ENCODE measurements at places on chromosomes 11 and 22.
A peak's percentile ranks its signal among the peaks of the same experiment; 100 is the strongest.

DNA sequence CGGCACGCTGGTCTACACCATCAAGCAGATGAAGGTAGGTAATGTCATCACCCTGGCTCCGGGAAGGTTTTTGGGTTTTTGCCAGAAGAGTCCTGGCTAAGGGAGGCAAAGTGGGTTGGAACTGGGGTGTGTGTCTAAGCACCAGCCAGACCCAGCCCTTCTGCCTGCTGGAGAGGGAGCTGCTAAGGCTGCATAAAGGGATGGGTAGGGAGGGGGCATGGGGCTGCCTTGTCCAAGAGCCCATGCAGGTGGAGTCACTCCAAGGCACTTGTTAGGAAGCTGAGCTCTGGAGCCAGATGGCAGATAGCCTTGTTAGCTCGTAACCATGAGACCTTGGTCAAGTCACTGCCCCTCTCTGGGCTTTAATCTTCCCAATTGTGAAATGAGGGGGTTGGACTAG lies 48.0 kb downstream of the TIMP3 start:
- H3K36me3 ChIP-seq, result no peaks in the 10 kb centered on the region
- H3K27me3 ChIP-seq, result no peaks in the 10 kb centered on the region
- no peak overlapping the region for H3K4me3 ChIP-seq
- H3K4me1 ChIP-seq, result peaks cover 4% of the 10 kb centered on the region
- no peak overlapping the region for H3K27ac ChIP-seq

- no peak overlapping the region for H3K27ac ChIP-seq
- H3K4me3 ChIP-seq, result no peak overlapping the region
- no peaks in the 10 kb centered on the region for H3K4me1 ChIP-seq
- no peak for DNase-seq
Measured at GRCh38 chr11:131867457-131868257, 497.2 kb downstream of the NTM start.

DNA sequence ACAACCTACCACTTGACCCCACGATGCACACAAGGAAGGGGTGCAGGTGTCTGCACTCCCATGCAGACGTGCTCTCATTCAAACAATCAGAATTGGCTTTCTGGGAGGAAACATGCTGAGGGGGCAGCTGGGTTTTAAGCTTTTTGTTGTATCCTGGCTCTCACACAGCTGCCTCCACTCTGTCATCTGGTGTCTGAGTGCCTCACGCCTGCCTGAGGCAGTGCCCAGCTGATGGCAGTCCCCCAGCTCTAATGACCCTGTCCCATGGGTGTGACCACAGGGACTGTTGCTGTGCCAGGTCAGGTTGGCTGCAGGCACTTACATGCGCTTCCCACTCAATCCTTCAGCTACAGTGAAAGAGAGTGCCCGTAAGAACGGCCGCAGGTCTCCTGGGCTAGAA lies 53.7 kb downstream of the ARFGAP3 start:
- H3K4me1 ChIP-seq, result no peaks in the 10 kb centered on the region
- no peak overlapping the region for H3K27ac ChIP-seq
- DNase-seq, result no peak
- H3K27me3 ChIP-seq, result no peaks in the 10 kb centered on the region
- peaks cover 43% of the 10 kb centered on the region for H3K36me3 ChIP-seq
- H3K4me3 ChIP-seq, result no peak overlapping the region

- H3K4me3 ChIP-seq, result no peak overlapping the region
- peaks cover 6% of the 10 kb centered on the region for H3K27me3 ChIP-seq
- peaks cover 14% of the 10 kb centered on the region for H3K4me1 ChIP-seq
- DNase-seq, result no peak
- H3K27ac ChIP-seq, result no peak overlapping the region
- H3K36me3 ChIP-seq, result no peaks in the 10 kb centered on the region
Measured at GRCh38 chr11:35326266-35326879, 93.0 kb downstream of the SLC1A2 start.

DNA sequence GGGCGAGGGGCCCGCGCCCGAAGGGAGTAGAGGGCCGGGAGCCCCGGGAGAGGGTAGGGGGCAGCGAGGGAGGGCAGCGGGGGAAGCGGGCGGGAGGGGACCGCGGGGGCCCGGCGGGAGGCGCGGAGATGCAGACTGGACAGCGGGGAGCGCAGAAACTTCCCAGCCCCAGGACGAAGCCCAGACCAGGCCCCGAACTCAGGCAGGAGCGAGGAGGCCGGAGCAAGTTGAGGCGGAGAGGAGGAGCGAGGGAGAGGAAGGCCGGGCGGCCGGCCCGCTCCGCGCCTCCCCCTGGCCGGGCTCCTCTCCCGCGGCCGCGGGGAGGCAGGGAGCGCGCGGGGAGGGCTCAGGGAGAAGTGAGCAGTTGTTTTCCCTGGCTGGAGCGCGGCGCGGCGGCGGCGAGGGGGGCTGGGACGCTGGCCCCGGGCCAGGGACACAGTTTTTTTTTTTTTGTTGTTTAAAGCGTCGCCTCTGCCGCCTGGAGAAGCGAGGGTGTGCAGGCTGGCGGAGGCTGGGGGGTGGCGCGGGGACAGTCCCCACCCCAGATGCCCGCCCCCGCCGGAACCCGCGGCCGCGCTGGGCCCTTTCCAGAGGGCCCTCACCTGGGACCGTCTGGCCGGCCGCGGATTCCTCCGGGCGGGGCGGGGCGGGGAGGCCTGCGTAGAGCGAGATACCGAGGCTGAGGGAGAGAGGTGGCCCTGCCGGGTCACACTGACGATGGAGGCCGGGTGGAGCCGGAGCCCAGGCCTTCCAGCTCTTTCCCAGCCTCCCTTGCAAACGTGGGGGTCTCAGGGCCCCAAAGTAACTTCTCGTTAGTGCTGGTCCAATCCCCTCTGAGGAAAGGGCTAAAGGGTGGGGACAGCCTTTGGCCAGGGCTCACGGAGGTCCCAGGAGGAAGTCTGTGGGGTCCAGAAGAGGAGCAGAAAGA lies at the start of gene LTBP3:
Gene LTBP3 (minus strand): TSS at position 358 of the 928 bp plus-strand sequence. CDS start 400 bp downstream, outside the sequence.
- H3K4me1 ChIP-seq, result peaks cover 43% of the 10 kb centered on the region
- peak within 1 kb of the TSS; percentile 71 for H3K27ac ChIP-seq
- peak within 1 kb of the TSS; percentile 82 for H3K4me3 ChIP-seq
- no peak for DNase-seq

DNA sequence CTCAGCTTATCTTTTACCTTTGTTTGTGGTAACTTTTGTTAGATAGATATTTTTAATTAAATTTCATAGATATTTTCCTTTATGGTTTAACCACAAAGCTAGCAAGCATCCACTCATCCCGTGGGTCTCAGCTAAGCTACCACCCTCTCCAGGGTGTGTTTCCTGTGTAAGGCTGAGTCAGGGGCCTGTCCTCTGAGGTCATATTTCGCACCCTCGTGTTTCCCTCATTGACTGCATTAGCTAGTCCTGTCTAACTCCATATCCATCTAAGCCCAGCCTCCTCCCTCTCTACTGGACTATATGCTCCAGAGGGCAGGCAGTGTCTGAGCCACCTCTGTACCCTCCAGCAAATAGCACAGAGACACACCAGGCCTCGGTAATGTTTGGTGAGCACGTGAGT lies 16.7 kb downstream of the XRRA1 start:
- peak overlapping the region; percentile 50 for H3K27ac ChIP-seq
- H3K4me3 ChIP-seq, result no peak overlapping the region
- DNase-seq, result no peak
- peaks cover 23% of the 10 kb centered on the region for H3K4me1 ChIP-seq
- peaks cover 22% of the 10 kb centered on the region for H3K36me3 ChIP-seq
- no peaks in the 10 kb centered on the region for H3K27me3 ChIP-seq

DNA sequence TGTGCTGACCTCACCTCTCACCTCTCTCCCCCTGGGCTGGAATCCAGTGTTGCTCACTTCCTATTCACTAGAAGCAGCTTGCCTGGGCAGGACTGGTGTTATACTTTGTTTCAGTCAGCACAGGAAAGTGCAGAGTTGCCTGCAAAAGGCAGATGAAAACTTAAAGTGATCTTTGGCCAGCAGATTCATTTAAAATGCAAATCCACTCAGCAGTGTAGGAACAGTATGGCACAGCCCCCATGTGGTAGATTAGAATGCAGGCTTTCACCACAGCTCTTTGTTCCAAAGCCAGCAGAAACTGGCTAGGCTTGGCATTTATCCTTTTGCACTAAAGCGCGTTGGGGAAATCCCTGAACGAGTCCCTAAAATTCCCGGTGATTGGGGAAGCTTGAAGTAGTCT lies 301.2 kb downstream of the OR4C45 start:
- no peaks in the 10 kb centered on the region for H3K4me1 ChIP-seq
- no peak overlapping the region for H3K27ac ChIP-seq
- no peak overlapping the region for H3K4me3 ChIP-seq
- no peaks in the 10 kb centered on the region for H3K36me3 ChIP-seq
- no peak for DNase-seq

DNA sequence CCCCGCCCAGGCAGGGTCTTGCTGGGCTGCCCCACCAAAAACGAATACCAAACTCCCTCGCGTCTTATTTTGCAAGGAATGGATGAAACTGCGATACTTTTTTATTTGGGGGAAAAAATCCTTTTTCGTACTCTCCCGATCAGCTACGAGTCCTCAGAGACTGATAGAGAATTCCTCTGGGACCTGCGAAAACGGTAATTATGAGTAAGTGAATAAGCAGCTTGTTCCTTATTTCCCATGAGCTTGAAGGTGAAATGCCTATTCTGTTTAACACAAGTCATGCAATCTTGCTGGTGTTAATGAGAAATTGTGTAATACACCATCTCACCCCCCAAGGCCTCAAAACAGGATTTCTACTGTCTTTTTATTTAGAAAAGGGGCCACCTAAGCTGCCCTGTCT lies 5.5 kb downstream of the GRK3 start:
- no peak for DNase-seq
- H3K27ac ChIP-seq, result no peak overlapping the region
- H3K36me3 ChIP-seq, result peaks cover 69% of the 10 kb centered on the region
- H3K4me3 ChIP-seq, result no peak overlapping the region
- peaks cover 78% of the 10 kb centered on the region for H3K4me1 ChIP-seq

DNA sequence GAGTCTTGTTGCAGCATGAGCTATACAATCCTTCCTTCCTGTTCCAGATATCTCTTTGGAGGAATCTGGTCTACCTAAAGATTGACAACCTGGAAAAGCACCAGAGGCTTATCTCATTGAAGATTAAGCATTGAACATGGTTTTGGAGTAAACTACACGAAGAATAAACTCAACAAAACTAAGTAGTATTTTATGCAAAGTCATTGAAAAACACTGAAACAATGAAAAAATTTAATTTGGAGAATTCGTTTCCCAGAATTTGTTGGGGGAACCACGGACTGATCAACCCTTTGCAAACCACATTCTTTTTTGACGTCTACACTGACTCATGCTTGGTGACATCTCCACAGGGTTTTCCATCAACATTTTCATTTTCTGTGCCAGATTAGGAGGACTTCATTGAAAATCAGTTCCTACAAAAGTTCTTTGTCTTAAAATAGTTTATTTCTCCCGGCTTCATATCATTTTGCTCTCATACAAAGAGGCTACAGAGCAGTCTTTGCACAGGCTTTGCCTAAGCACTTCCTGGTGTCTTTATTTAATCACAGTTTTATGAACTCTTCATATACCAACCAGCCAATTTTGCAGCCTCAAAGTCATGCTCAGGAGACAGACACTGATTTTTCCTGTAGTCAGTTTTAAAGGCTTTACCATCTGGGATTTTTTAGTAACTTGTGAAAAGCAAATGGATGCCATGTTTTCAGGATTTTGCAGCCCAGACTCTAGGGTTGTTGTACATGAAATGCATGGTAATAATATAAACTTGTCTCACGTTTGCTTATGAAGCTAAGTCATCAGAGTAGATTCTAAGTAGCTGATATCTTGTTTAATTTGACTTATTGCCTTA lies 186.3 kb downstream of the C11orf91 start:
- no peak for DNase-seq
- peaks cover 1% of the 10 kb centered on the region for H3K27me3 ChIP-seq
- H3K36me3 ChIP-seq, result no peaks in the 10 kb centered on the region
- no peak overlapping the region for H3K27ac ChIP-seq
- H3K4me1 ChIP-seq, result no peaks in the 10 kb centered on the region

DNA sequence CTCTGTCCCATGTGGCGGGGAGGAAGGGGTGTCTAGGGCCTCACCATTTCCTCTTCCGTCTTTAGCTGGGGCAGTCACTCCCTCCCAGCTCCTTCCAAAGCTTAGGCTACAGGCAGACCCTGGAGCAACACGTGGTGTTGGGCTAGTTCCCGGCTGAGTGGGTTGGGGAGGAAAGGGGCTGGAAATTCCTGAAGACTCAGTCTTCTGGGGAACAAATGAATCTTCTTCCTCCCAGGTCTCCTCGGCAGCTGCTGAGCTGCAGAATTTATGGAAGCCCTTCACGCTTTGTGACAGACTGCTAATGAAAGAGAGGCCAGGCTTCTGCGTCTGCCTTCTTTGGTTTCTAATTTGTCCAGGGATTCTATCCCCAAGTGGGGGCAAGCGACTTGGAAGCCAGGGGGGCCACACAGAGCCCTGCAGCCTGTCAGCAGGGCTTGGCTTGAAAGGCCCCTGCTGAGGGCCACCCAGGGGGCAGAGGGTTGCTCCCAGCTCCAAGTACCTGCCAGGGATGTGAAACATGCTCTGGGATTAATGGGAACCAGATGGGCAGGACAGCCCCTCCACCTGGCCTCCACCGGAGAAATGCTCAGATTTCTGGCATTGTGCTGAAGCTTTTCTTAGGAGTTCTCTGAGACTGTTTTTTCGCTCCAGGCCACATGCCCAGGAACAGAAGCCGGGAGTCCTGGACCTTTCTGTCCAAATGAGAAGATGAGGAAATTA lies 123.1 kb downstream of the PKNOX2 start:
- H3K36me3 ChIP-seq, result no peaks in the 10 kb centered on the region
- H3K4me1 ChIP-seq, result no peaks in the 10 kb centered on the region
- DNase-seq, result no peak
- H3K27ac ChIP-seq, result no peak overlapping the region
- H3K27me3 ChIP-seq, result peaks cover 3% of the 10 kb centered on the region

DNA sequence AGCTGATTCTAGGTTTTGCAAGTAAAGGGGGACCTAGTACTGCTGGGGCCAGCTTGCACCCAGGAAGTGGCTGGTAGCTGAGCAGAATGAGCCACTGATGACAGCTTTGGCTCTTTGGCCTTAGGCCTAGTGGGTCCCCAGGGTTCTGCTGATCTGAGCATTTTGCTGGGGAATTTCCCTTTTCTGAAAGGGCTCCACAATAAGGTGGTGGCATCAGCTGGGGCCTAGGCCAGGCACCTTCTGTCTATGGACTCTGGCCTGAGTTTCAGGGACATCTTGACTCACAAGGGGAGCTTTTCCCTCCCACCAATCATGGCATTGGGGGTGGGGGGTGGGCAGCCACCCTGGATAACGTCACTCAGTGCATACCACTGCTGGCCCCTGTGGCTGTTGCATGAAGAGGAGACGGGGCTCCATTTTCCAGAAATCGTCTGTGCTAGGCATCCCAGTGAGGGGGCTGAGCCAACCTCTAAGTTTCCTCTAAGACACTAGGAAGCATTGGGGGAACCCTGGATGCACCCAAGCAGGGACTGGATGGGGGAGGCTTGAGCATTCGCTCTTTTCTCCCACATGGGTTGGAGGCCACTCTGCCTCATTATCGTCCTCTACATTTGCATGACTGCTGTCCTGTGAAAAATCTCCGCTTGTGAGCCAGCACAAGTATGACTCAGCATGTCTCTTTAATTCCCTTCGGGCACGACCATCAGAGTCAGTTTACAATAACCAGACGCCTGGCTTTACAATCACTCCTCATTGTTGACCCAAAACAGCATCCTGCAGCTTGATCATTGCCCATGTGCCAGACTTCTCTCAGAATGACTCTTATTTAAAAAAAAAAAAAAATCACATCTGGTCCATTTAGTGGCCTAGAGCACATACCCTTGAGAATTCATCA lies 145.0 kb upstream of the THY1 start:
- DNase-seq, result no peak
- peaks cover 10% of the 10 kb centered on the region for H3K27me3 ChIP-seq
- no peak overlapping the region for H3K4me3 ChIP-seq
- H3K27ac ChIP-seq, result no peak overlapping the region

- H3K27me3 ChIP-seq, result no peaks in the 10 kb centered on the region
- H3K36me3 ChIP-seq, result peaks cover 38% of the 10 kb centered on the region
- no peak overlapping the region for H3K27ac ChIP-seq
- DNase-seq, result no peak
- H3K4me3 ChIP-seq, result no peak overlapping the region
Measured at GRCh38 chr11:8956860-8957259, 7.4 kb downstream of the TMEM9B start.

All from activated T-helper 2 cell treated with anti-CD3 and anti-CD28 coated beads, Interferon-gamma antibody, Interleukin-2, Interleukin-4, amounts not matched to agents 10 μg/mL and 5 μg/mL and 100 μg/mL, durations not matched to agents 14 hours and 24 hours and 36 hours (primary cell).